Stimulated activated CD4-positive, alpha-beta T cell treated with anti-CD3 and anti-CD28 coated beads, Interleukin-1b, Interleukin-23, amount 100 ng/mL, for 1 hour (primary cell): ENCODE measurements at places on chromosomes 5 and 9.

DNA sequence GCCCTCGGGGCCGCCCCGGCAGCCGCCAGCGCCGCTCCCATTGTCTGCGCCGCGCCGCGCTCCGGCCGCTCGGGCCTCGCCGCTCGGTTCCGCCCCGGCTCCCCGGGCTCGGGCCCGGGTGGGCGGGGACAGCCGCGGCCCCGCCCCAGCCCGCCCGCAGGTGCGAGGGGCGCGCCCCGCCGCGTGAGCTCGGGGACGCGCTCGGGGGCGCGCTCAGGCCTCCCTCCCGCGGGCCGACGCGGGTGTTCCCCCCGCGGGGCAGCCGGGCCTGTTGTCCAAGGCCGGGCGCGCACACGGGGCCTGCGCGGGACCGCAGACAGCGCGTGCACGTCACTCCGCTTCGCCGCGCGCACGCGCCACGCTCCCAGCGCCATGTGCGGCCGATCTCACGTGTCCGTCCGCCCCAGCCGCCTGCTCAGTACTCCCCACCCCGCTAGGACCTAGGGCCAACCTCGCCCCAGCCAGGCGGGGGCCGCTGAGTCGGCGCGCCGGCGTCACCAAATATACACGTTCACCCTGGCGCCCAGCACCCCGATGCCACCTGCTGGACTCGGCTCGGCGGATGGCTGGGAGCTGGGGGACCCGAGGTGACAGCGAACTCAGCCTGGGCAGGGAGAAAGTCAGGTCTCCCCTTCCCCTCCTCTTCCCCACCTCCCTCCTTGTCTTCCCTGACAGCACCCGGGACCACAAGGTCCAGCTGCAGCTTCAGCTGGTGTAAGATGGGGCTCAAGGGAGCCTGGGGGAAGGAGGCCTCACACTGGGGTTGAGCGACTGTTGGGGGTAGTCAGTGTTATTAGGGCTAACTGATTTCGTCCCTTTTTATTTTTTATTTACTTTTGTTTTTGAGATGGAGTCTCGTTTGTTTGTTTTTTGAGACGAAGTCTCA, 14.3 kb downstream of the GBGT1 start:
- no peak for DNase-seq

DNA sequence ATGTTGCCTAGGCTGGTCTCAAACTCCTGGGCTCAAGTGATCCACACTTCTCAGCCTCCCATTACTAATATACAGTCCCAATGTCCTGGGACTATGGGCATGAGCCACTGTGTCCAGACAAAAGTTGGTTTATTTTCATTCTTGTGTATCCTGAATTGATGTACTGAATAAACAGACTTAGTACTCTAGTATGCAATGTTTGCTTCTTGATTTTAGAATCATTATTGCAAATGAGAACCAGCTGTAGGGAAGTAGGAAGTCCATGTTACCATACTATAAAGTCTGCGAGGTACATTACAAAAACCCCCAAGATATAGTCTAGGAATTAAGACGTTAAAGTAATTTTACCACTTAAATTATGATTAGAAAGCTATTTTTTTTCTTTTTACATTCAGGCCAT, 334.6 kb upstream of the KLF9 start:
- DNase-seq = no peak

GRCh38 chr9:108900176-108900575, 33.7 kb downstream of the ELP1 start:
- no peak for DNase-seq

GRCh38 chr5:38478166-38478565, 78.3 kb downstream of the LIFR start:
- DNase-seq = no peak

- no peak for DNase-seq
Measured at GRCh38 chr5:107937204-107937603, 266.5 kb upstream of the EFNA5 start.

- no peak for DNase-seq
Measured at GRCh38 chr9:134454476-134454857, 128.2 kb downstream of the RXRA start.

GRCh38 chr5:57411982-57412381, 70.6 kb downstream of the ACTBL2 start:
- no peak for DNase-seq
